ENCODE measurements at places on chromosomes 11 and 22.
A peak's percentile ranks its signal among the peaks of the same experiment; 100 is the strongest.

DNA sequence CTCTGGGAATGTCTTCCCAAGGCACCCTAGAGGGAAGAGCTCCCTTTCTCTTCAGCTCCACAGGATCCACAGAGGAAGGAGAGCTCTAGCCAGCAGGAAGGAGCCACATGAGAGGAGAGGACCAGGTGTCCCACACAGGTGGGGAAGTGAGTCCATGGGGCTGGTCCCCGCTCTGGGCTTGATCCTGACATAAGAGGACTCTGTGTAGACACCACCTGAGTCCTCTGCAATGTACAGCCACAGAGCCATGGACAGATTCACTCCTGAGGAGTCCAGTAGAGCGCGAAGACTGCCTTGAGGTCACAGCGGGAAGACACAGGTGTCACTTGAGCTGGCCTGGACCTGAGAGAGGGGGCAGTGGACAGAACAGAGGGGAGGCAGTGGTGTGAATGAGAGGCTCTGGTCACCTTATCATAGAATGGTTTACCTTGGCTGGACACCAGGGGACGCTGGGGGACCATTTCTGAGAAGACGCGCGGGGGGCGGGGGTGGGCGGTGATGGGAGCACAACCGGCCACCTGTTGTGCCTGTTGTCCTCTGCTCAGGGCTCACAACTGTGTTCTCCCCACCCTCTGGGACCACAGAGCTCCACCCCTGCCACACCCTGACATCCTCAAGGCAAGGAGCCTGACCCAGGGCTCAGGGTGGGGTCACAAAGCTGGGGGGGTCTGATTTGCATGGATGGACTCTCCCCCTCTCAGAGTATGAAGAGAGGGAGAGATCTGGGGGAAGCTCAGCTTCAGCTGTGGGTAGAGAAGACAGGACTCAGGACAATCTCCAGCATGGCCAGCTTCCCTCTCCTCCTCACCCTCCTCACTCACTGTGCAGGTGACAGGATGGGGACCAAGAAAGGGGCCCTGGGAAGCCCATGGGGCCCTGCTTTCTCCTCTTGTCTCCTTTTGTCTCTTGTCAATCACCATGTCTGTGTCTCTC is 128.2 kb downstream of the ZNF280B start:
- peak overlapping the region; percentile 86 for H3K27ac ChIP-seq
- no peaks in the 10 kb centered on the region for H3K36me3 ChIP-seq
- peaks cover 79% of the 10 kb centered on the region for H3K4me1 ChIP-seq
- peak overlapping the region; percentile 61 for H3K4me3 ChIP-seq

DNA sequence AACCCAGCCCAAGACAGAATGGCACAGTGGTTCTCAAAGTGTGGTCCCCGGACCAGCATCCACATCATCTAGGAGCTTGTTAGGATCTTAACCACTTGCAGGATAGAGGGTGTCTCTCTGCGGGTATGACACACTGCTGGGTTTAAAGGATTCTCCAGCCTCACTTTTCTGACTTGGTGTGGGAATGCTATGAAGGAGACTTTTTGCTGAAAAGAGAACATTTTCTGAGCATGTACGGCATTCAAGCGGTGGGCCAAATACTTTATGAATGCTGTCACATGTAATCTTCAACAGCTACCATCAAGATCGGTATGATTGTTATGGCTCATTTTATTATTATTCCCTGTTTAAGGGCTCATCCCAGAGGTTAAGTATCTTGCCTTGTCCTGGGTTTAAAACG is 1.8 kb upstream of the CD82 start:
- H3K27ac ChIP-seq = peak overlapping the region; percentile 24
- DNase-seq = no peak
- H3K27me3 ChIP-seq = no peaks in the 10 kb centered on the region
- H3K4me3 ChIP-seq = no peak overlapping the region
- peaks cover 69% of the 10 kb centered on the region for H3K4me1 ChIP-seq

GRCh38 chr22:22474733-22475132 is 33.8 kb downstream of the ZNF280B start:
- H3K27me3 ChIP-seq = no peaks in the 10 kb centered on the region
- H3K36me3 ChIP-seq = no peaks in the 10 kb centered on the region
- H3K4me3 ChIP-seq = no peak overlapping the region

DNA sequence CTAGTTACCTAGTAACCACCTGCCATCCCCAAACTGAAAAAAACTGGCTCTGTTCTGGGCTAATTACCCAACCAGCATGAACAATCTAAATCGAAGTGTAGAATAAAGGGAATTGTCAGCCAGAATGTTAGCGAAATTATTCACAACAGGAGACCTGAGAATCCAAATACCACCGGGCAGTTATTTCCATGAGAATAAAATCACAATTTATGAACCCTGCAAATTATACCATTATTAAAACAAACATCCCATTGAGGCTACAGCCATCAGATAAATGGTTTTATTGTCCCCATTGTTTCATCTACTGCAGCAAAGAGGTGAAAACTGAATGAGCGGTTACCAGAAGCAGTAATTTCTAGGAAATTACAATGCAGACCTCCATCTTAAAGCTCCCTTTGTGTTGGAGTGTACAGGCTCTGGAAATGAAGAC is 21.7 kb downstream of the FAM168A start:
- no peaks in the 10 kb centered on the region for H3K27me3 ChIP-seq
- H3K27ac ChIP-seq = no peak overlapping the region
- H3K36me3 ChIP-seq = peaks cover 13% of the 10 kb centered on the region
- no peak for DNase-seq
- no peak overlapping the region for H3K4me3 ChIP-seq

GRCh38 chr22:30511109-30511508 is 5.6 kb upstream of the SEC14L4 start:
- peaks cover 8% of the 10 kb centered on the region for H3K27me3 ChIP-seq
- H3K27ac ChIP-seq = no peak overlapping the region
- H3K4me1 ChIP-seq = no peaks in the 10 kb centered on the region
- H3K4me3 ChIP-seq = no peak overlapping the region
- DNase-seq = no peak

GRCh38 chr11:71379701-71380100 is 68.5 kb downstream of the DHCR7 start:
- no peak overlapping the region for H3K4me3 ChIP-seq
- DNase-seq = no peak
- H3K4me1 ChIP-seq = peaks cover 74% of the 10 kb centered on the region
- peaks cover 1% of the 10 kb centered on the region for H3K27me3 ChIP-seq
- no peak overlapping the region for H3K27ac ChIP-seq

DNA sequence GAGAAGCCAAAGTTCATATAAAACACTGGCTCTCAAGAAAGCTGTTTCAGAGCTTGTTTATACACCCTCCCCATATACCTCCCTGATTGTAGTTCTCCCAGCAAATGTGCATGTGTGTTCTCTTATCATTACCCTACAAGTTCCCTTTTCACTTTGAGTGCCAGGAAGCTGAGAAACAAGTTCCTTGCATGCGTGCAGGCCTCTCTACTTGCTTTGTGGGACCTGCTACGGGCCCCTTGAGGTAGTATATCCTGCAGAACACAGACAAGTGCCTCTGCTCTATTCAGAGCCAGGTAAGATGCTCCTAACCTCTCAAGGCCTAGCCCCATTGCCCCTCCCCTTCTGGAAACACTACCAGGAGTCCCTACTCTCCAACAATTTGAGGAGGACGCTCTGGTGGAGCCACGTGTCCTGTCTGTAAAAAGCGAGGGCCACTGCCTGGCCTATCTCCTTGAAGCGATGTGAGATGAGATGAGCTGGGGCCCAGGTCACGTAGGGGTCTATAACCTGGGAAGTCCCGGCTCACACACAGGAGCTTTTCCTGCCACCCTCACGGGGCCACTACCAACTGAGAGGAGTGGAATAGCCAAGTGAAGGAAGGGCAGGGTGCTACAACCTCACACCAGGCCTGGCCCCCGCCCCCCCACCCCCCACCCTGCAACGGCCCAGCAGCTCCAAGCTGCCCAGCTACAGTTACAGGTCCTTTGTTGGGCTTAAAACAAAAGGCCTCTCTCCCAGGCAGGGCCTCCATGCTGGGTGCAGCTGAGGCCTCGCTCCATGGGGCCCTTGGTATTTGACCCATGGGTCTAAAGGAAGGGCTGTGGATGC is 2.6 kb upstream of the ATP5MGL start:
- H3K4me3 ChIP-seq = no peak overlapping the region
- H3K27ac ChIP-seq = peak overlapping the region; percentile 74
- no peak for DNase-seq
- no peaks in the 10 kb centered on the region for H3K27me3 ChIP-seq
- H3K36me3 ChIP-seq = no peaks in the 10 kb centered on the region

DNA sequence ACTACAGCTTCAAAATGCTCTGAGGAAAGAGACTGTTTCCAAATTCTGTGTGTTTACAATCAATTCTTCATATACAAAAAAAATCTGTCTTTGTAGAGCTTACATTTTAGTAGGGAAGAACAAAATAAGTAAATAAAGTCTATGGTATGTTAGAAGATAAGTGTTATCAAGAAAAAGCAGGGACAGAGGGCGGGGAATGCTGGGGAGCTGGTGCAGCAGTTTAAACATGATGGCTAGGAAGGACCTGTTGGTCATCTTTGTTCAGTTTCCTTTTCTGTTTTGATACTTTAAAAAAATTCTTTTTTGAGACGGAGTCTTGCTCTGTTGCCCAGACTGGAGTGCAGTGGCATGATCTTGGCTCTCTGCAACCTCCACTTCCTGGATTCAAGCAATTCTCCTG is 16.1 kb downstream of the TMEM25 start:
- no peak for DNase-seq
- no peaks in the 10 kb centered on the region for H3K27me3 ChIP-seq
- H3K27ac ChIP-seq = no peak overlapping the region
- peaks cover 47% of the 10 kb centered on the region for H3K36me3 ChIP-seq
- H3K4me3 ChIP-seq = no peak overlapping the region

DNA sequence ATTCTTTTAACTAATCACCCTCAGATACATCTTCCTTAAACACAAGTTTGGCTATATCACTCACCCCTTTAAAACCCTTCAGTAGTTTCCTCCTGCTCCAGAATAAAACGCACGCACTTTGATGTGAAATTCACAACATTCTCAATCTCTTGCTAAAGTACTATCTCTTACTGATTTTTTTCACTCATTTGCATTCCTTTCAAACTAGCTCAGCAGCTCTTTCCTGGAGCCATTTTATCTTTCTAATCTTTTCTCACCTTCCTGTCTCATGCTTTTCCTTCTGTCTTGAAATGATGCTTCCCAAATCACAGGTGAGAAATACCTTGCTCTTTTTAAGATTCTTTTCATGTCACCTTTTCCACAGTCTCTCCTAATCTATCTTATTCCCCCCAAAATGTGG is 1074.4 kb downstream of the DLG2 start:
- no peaks in the 10 kb centered on the region for H3K36me3 ChIP-seq
- no peak for DNase-seq
- H3K27me3 ChIP-seq = no peaks in the 10 kb centered on the region
- H3K27ac ChIP-seq = no peak overlapping the region
- H3K4me3 ChIP-seq = no peak overlapping the region

- H3K27me3 ChIP-seq = no peaks in the 10 kb centered on the region
- no peak overlapping the region for H3K27ac ChIP-seq
- no peak overlapping the region for H3K4me3 ChIP-seq
- H3K4me1 ChIP-seq = no peaks in the 10 kb centered on the region
Measured at GRCh38 chr22:33380789-33381530, 322.8 kb upstream of the SYN3 start.

- peaks cover 19% of the 10 kb centered on the region for H3K36me3 ChIP-seq
- H3K4me1 ChIP-seq = peaks cover 58% of the 10 kb centered on the region
- DNase-seq = peak; percentile 72
- peak overlapping the region; percentile 96 for H3K4me3 ChIP-seq
- H3K27me3 ChIP-seq = no peaks in the 10 kb centered on the region
Measured at GRCh38 chr11:67373648-67374570, 511 bp upstream of the CLCF1 start.

- DNase-seq = no peak
- H3K36me3 ChIP-seq = no peaks in the 10 kb centered on the region
- H3K4me1 ChIP-seq = no peaks in the 10 kb centered on the region
- H3K27me3 ChIP-seq = peaks cover 2% of the 10 kb centered on the region
- H3K27ac ChIP-seq = no peak overlapping the region
Measured at GRCh38 chr22:47691152-47691895, 928.9 kb downstream of the TBC1D22A start.

DNA sequence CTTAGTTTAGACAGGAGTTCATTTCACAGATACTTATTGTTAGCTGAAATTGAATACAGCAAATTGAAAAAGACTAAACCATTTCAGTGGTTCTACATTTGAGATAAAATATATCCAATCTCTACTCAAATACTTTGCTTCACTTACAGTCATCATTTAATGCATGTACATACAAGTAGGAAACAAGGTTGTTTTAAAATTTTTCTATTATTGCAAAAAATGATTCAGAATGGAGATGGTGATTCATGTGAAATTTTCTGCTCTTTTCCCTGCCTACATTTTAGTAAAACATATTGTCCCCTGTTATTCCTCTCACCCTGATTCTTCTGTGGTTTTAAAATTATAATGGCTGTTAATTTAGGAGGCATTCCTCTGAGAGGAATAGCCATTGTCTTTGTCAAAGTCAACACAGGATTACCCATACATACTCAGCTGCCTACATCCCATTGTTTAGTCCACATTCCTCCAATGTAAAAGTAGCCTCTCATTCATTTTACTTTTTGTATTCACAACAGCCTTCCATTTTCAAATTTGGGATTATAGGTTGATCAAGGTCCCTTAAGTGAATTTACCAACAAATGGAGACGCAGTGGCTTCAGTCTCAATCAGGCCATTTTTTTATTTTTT is 60.1 kb downstream of the TRPC6 start:
- H3K4me3 ChIP-seq = no peak overlapping the region
- H3K4me1 ChIP-seq = peaks cover 11% of the 10 kb centered on the region
- no peaks in the 10 kb centered on the region for H3K36me3 ChIP-seq
- H3K27ac ChIP-seq = no peak overlapping the region
- DNase-seq = no peak

- no peak for DNase-seq
- no peaks in the 10 kb centered on the region for H3K4me1 ChIP-seq
- H3K4me3 ChIP-seq = no peak overlapping the region
- peaks cover 25% of the 10 kb centered on the region for H3K27me3 ChIP-seq
- no peak overlapping the region for H3K27ac ChIP-seq
Measured at GRCh38 chr11:44032299-44033085, 15.3 kb upstream of the ACCSL start.

Data from activated B cell treated with CpG ODN at 0.5 μM for 24 hours (primary cell).